Renal pelvis (tissue), 12 donors: ENCODE measurements at places on chromosomes 2 and 18. TPM values are rescaled to one million over a fixed set of nuclear protein-coding genes. Genes with fewer than 3 reads are reported as not detected.

- DNase-seq, result no peak
Measured at GRCh38 chr2:241088376-241088775, 13.7 kb downstream of the MTERF4 start.

GRCh38 chr18:55375930-55376329, 212.1 kb downstream of the TCF4 start:
- DNase-seq, result no peak

DNA sequence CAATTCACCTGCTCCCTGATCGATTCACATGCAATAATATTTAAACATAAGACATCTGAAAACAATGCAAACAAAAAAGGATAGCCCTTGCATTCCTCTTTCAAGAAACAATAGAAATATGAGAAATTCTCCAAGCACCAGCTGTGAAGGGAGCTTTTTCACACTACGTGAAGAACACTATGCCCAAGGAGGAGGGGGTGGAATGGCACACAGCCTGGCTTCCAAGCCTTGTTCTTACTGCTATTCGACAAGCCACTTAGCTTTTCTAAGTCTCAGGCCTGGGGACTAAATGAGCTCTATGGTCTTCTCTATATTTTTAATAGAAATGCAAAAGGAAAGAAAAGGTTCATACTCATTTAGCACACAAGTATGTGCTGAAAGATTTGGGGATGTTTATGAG, 92.2 kb upstream of the CHRNA1 start:
- DNase-seq, result no peak

DNA sequence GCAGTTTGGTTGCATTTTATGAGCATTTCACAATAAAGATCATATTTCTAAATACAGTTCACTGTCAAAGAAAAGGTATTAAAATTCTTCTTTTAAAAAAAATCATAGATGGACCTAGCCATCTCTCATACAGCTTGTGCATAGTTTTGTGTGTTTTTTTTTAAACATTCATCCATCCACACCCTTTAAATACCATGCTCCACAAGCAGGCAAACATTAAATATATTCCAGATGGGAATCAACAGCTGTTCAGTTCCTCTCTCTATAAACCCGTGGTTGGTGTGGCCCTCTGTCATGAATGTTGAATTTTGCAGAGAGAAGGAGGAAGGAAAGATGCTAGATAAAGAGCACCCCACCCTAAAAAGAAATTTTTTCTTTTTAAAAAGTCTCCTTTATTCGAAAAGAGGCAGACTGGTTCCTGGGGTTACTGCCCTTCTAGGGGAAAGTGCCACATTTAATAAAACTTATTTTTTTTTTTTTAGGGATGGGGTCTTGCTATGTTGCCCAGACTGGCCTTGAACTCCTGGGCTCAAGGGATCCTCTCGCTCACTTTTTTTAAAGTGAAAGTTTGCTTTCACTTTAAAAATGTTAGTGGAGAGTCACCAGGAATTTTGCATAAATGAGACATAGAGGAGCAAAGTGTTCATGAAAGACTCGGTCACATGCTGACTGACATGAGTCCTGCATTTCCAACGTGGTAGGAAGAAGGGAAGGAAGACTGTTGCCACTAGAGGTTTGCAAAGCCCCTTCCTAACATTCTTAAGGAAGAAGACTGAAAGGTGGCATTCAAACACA, 73.9 kb upstream of the LMAN1 start:
- no peak for DNase-seq

GRCh38 chr18:74689251-74689650, 91.6 kb downstream of the ZNF407 start:
- DNase-seq, result no peak

ABCA12 gene
- 0.32 TPM for polyA plus RNA-seq

PLCL1 gene
- polyA plus RNA-seq, result 13.9 TPM

INPP5D gene
- 7.2 TPM for polyA plus RNA-seq

UGT1A10 gene
- not detected for polyA plus RNA-seq

BOLL gene
- polyA plus RNA-seq, result not detected
